ENCODE measurements at places on chromosomes 11 and 22.

DNA sequence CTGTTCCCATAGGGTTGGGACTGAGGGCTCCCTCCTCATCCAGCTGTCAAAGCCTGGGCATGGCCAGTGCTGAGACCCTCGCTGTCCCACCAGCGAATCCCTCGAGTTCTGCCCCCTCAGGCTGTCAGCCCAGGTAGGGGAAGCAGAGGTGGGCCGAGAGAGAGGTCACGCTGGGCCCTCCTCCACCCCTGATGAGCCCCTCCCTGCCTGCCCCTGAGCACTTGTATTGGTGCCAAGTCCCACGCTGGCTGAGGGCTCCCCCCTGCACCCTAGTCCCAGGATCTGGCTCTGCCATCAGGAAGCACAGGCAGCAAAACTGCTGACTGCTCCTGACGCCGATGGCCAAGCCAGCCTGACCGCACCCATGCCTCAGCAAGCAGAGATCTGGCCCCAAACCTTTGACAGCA lies 3.3 kb downstream of the PRR33 start:
- no peak for DNase-seq

- DNase-seq = no peak
Observed at GRCh38 chr11:8243458-8243857, 20.2 kb downstream of the LMO1 start.

GRCh38 chr11:20051469-20052399 lies 108.5 kb downstream of the DBX1 start:
- DNase-seq = no peak

- peak; percentile 62 for DNase-seq
Observed at GRCh38 chr11:26778000-26778757, 56.3 kb upstream of the SLC5A12 start.

DNA sequence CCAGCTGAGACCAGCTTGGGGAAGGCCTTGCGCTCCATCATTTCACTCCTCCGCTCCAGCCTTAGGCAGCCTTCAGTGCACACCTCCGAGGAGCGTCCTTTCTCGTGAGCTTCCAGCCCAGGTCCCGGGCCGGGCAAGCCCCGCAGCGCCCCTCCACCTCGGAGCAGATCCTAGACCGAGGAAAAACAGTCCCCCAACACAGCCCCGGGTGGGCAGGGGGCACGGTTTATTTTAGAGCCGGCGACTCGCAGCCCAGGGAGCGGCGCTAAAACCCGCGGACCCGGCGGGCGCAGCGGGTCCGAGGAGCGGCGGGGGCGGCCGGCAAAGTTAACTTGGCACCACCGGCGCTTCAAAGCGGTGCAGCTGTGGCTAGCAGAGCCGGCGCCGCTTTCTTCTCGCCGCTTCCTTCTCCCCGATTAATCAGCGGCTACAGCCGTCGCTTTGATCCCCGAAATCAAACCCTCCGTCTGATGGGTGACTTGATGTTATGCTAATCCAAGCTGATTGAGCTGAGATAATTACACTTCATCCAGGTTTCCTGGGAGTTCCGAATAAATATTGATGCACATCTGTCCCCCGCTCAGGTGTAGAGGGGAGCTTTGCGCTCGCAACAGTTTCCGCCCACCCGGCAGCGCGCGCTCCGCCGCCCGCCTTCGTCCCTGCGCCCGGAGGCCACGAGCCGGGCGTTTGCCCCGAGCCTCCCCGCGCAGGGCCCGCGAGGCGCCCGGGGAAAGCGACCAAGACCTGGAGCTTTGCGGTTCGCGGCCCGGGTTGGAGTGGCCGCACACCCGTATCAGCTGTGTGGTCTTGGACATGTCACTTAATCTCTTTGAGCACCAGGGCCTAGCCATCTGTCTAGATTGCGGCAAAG lies 192.7 kb downstream of the BUD13 start:
- no peak for DNase-seq
